ENCODE measurements at places on chromosomes 11 and 22.
A peak's percentile ranks its signal among the peaks of the same experiment; 100 is the strongest.

DNA sequence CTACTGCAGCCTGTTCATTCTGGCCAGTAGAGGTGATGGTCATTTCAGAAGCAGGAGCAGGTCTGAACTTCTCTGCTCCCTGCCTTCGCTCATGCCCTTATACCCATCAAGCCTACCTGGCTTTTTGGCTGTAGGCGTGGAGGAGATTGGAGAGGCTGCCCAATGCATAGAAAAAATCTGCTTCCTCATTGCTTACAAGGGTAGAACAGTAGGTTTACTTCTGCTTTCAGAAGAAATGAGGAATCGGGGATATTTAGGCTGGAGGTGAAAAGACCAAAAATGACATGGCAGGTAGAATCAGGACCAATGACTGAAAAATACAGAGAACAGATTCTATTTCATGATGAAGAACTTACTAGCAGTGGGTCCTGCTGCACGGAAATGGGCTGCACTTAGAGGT is 72.9 kb upstream of the YWHAH start:
- DNase-seq: no peak

DNA sequence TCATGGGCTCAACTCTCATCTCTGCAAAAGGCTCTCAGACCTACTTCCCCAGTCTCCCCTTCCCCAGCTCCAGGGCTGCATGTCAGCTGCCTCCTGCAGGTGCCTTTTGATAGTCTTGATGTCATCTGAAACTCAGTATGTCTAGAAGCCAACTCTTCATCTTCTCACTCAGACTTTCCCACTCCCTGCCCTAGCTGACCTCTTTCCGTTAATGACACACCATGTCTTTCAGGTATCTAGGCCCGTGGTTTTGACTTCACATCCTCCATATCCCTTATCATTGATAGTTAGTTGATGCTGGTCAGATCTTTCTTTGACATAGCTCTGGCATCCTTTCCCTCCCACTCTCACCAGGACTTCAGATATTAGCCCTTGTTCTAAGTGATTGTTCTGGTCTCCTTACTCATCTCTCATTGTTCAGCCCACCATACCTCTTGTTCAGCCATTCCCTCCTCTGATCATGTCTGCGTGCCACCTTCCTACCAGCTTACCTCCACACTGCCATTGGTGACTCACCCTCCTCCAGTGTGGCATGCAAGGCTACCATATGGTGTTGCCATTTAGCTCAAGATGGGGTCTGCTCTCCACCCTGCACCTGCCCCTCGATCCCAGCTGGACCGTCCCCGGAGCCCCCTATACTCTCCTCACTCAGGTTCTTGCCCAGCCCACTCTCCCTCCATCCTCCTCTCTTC is 18.4 kb downstream of the TTC12 start:
- no peak for DNase-seq

DNA sequence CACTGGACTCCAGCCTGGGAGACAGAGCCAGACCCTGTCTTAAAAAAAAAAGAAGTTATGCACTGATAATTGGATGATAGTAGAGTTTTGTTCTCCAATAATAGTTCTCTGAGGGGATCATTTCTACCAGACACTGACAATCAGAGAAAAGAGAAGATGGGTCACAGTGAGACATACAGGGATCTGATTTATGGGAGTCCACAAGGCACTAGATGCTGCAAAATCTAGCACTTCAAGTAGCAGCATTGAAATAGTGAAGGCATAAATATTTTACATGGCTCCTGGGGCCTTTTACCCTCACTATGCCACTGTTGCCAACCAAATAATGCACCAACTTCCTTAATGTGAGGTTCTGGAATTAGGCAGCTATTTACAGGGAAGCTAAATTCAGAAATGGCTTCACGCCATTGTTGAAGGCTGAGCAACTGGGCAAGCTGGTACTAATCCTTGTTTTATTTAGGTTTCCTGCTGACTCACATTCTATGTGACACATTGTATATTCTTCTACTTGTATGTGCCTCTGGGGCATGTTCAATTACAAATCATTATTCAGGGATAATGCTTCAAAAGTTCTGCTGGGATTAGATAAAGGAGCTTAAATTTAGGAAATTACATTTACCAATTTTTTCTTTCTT is 38.2 kb upstream of the ABTB2 start:
- DNase-seq: no peak

DNA sequence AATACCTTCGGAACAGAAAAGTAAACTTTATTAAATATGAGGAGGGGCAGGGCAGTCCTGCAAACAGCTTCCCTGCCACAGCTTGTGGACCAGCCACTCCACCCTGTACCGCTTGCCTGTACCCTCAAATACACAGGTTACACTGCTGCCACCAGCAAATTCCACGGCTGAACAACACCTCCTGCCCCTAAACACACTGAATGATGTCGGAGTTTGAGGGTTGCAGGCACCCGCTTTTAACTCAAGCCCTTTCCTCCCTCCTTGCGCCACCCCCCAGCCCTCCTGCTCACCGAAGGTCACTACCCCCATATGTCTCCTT is 4.0 kb downstream of the VSIG2 start:
- no peak for DNase-seq

DNA sequence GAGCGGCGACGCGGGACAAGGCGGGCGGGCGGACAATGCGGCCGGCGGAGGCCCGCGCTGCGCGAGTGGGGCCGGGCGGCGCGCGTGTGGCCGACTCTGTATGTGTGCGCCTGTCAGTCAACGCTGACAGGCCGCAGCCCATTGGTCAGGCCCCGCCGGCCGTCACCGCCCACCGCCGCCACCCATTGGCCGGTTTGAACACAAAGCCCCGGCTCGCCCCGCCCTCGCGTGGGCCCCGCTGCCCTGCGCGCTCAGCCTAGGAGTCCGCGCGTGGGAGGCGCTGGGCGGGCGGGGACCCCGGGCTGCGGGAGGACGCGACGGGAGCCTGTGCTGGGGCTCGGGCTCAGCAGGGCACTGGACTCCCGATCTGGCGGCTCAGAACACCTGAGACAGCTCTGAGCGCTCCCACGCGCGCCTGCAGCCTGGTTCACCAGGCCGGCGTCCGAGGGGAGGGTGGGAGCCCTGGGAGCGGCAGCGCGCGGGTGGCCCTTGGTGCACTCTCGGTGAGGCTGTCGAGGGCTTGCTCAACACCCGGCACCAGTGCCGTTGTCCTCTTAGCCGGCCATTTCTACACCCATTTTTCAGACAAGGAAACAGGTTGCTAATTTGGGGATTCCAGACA is at the start of gene SUN2:
Gene SUN2, minus strand, starts transcription at position 88 of the 622 bp plus-strand sequence. CDS start 3,370 bp downstream, outside the sequence.
- DNase-seq: peak; percentile 96

DNA sequence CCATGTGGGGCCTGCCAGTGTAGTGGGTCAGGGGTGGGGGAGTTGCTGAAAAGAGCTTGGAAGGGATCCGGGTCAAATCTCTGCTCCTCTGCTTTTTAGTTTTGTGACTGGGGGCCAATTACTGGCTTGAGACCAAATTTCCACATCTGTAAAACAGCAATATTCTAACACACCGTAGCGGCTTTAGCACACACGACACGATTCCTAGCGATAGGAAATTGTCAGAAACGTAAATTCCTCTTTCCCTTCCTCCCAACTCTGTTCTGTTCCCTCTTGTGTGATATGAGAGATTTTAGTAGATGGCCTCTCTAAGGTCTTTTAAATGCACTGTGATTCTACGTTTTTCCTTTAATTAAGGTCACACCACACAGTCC is 71.9 kb downstream of the MICAL2 start:
- DNase-seq: no peak

- DNase-seq: no peak
These were observed 10.7 kb downstream of the BCL9L start for GRCh38 chr11:118914987-118915386.

GRCh38 chr11:15875393-15875792 is 481.0 kb downstream of the SOX6 start:
- no peak for DNase-seq

DNA sequence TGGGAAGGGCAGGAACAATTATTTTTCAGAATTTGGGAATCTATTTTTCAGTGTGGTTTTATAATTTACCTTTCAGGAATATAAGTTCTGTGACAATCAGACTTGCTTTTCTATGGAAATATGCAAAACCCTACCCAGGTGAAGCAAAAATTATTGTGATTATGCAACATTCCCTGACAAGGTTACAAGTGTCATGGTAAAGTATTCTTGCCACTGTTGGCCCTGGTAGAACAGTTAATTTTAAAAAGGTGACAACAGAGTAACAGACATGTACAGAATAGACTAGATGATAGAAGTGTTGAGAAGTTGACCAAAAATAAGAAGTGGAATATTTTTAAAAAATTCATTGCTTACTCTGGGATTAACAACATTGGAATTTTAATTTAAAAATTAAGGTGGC is 29.2 kb downstream of the TRAF6 start:
- DNase-seq: no peak

- DNase-seq: no peak
These were observed 17.5 kb downstream of the PPP6R2 start for GRCh38 chr22:50360578-50360977.

DNA sequence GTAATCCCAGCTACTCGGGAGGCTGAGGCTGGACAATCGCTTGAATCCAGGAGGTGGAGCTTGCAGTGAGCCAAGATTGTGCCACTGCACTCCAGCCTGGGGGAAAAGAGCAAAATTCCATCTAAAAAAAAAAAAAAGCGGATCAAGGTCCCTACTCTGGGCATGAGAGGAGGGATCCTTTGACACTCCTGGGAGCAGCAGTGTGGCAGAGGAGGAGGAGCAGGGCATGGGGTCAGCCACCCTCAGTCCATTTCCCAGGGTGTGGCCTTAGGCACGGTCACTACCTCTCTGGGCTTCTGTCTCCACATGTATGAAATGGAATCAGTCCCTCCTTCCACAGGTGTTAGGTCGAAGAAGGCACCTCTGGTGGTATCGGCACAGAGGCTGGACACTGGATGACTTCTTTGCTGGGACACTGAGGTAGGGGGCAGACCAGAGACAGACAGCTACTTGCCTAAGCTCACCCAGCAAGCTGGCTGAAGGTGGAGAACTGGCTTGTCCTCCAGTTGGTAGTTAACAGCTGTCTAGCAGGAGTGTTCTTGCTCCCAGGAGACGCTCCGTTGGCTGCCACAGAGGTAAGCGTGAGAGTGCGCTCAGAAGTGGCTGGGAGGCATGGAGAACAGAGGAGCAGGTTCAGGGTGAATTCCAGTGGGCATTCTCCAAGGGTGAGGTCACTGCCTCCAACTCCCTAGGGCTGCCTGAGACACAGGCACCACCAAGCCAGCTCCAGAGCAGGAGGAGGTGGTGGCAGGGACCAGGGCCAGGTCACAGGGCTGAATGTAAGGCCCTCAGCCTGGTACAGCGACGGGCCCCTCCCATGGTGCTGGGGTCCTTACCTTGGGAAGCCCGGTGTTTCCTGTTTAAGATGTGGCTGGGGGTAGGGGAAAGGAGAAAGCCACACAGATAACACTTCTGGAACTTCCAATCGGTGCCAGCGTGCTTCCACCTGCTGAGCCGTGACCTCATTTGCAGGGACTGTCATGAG is 19.5 kb downstream of the TXN2 start:
- DNase-seq: no peak

DNA sequence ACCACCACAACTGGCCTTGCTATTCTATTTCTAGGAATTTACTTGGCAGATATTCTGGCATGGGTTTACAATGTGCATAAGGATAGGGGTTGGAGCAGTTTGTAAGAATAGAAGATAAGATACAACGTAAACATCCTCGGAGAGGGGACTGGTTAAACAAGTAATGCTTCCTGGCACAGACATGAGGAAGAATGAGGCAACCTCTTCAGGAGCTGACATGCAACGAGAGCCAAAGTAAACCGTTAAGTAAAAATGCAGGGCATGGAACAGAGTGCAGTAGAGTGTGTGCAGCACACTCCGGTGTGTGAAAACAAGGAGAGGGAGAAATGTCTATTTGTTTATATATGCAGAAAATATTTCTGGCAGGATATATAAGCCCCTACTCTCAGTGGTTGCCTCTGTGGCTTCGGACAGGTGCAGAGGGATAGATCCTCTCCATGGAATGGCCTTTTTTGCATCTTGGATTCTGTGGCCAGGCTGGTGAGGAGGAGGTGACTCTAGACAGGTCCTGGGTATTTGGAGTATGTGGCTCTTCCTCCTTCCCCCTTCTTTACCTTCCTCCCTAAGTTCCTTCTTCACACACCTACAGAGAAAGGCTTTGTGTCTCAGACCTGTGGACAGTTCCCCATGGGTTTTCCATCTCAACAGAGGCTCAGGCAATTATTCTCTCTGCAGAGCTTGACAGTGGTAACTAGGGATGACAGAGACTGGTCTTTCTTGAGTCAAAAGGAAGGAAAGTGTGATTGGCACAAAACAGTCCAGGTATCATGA is 2.5 kb downstream of the RAB36 start:
- no peak for DNase-seq

DNA sequence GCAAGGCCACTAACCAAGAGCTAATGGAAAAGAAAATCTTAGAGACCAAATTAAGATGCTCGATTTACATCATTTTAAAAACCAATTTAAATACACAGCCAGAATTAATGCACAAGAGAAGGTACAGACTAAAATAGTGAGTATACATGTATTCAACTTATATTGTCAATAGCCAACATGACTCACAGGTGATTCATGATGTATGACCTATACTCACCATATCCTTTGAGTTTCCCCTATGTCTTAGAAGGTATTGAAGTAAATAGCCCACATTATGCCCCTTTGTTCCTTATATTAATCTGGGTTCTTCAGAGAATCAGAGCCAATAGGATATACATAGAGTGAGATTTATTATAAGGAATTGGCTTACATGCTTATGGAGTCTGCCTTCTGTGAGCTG is 97.5 kb upstream of the ANO3 start:
- DNase-seq: no peak

- DNase-seq: no peak
These were observed 54.7 kb upstream of the CTTN start for GRCh38 chr11:70343636-70344035.
